Esophagus mucosa (tissue), 1 donor: ENCODE measurements at places on chromosomes 1 and 21. TPM values are rescaled to one million over a fixed set of nuclear protein-coding genes. Genes with fewer than 3 reads are reported as not detected.
A peak's percentile ranks its signal among the peaks of the same experiment; 100 is the strongest.

GRCh38 chr1:184632415-184633175, 122.1 kb downstream of the EDEM3 start:
- peak; percentile 51 for ATAC-seq

Gene CCDC181
- total RNA-seq = not detected

GRCh38 chr1:229537894-229538293, 20.6 kb downstream of the ABCB10 start:
- no peak for ATAC-seq

Gene MACF1
- 155 TPM for total RNA-seq

GRCh38 chr1:170749959-170750358, 86.0 kb downstream of the PRRX1 start:
- no peak for ATAC-seq

DNA sequence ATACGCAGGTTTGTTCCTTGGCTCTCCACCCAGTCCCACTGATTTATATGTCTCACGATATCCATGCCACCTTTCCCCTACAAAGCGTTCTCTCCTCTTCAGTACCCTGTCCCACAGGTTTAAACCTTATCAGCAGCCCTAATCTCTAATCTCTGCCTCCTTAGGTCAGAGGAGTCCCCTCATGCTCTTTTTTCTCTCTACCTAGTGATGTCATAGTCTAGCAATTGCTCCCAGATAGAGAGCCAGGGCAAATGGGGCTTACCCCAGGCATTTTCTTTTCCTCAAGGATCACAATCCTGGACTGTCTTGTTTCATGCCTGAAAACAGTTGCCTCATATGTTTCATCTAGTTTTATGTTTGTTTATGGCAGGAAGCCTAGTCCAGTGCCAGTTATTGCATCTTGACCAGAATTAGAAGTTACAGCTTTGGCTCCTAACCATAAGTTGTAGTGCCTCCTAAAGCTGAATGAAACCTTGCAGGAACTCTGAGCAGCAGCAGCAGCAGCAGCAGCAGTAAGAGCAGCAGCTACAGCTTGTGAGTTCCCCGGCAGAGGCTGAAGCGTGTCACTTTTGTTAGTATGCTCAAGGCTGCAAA, 26.7 kb upstream of the TP53BP2 start:
- ATAC-seq = no peak

GRCh38 chr1:172826096-172826741, 167.3 kb downstream of the FASLG start:
- peak; percentile 80 for ATAC-seq

DNA sequence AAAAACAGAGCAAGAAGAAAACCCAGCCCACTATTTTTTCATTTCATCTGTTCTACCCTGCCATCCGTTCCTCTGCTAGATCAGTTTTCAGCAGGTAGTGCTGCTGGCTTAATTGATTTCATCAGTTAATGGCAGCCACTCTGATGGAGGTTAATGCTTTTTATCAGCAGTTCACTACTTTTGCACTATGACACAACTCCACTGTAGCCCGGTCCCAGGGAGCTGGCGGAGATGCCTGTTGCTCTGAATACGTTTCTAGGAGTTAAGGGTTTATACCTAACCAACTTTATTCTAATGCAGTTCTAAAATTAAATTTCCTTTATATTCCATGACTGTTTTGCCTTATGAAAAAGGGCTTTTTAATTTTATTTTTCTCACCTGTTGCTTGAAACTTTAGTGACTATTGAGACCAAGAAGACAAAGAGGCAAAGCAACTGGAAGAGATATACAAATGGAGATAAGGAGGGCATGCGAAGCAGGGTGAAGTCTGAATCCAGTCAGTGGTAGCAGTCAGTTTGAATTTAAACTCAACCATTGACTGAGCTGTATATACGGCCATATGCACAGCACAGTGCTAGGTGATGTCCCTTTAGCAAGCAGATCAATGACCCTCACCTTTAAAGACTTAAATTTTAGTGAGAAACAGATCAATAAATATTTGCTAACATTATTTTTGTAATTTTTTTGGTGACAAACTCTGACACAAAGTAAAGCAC, 477.9 kb downstream of the LMO4 start:
- peak; percentile 11 for ATAC-seq

Gene CELA3B
- total RNA-seq = not detected

DNA sequence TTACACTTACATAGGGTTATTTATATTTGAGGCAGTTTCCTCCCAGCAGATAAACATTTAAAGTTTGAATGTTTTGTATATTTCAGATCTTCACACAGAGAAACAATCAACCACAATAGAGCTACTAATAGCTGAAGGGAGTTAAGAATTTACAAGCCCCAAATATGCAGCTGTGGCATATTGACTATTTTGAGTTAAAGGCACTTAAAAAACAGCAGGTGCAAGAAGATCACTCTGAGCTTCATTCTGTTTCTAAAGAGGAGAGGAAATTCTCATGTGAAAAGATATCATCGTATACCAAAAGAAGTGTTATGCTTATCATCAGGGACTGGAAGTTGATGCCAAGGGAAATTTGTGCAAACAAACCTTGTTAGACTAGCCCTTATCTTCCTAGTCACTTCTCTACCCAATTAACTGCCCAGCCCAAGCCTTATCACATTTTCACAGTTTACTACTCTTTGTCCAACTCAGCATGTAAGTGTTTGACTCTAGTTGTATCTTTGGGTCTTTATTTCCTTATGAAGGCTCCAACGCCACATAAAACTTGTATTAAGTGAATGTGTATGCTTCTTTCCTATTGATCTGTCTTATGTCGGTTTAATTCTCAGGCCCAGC, 66.3 kb upstream of the COG2 start:
- no peak for ATAC-seq

DNA sequence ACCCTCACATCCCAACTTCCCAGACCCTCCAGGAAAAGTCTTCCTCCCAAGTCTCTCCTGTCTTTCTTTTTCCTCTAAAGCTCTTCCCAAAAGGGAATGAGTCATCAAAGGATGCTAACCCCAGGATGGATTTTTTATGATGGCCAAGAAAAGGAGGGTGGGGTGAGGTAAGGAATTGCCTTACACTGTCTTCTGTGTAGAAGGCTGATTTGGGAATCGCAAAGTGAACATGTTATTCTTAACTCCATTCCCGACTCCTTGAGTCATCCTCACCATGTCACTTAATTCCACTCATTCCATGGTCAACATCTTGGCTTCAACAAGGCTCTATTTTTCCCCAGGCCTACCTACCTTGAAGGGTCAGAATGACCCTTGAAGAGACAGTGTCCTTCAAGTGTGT, 44.0 kb downstream of the TBX15 start:
- no peak for ATAC-seq

GRCh38 chr1:240217403-240217802, 125.7 kb downstream of the FMN2 start:
- no peak for ATAC-seq

DNA sequence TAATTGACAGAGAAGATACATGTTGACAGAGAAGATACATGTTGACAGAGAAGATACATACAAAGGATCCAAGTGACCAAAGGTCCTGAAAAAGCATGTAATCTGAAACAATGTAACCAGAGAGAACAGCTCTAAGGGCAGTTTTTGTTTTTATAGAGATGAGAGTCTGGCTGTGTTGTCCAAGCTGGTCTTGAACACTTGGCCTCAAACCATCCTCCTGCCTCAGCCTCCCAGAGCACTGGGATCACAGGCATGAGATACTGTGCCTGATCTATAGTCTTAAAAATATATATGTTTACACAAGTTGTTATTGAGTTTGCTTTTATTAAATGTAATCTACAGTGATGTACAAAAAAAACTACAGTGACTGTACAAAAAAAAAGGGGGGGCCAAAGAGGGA, 12.5 kb downstream of the MEAF6 start:
- no peak for ATAC-seq

Gene CIART
- 3.1 TPM for total RNA-seq

Gene LCE2A
- not detected for total RNA-seq

DNA sequence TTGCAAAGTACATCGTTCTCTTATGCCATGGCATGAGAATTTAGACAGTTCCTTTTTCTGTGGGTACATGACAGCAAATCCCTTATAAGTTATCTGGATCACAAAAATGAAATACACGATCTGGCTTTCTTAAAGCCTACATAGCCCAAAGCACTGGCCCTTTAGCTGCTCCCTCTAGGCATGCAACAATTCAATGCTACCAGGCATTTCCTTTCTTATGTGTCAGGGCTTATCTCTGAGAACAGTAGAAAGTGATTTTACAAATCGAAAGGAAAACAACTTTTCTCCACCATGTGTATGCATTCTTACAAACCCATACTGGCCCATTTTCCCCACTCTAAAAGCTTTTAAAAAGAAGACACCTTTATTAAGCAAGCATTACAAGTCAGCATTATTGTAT, 139.7 kb downstream of the GRIK1 start:
- ATAC-seq = no peak
